ENCODE measurements at places on chromosomes 2 and 18.

DNA sequence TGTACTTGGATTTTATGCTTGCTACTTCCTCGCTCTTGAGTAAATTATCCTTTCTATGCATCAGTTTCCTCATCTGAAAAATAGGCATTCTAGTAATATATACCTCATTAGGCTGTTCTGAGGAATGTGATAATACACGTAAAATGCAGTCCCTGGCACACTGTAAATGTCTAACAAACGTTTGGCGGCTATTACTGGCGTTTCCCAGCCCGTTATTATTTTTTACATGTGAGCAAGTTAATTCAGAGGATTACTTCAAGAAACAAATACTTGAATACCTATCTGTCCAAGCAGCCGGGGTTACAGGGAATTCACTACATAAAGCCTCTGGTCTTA is 586 bp upstream of the C2orf49 start:
- no peak for DNase-seq

DNA sequence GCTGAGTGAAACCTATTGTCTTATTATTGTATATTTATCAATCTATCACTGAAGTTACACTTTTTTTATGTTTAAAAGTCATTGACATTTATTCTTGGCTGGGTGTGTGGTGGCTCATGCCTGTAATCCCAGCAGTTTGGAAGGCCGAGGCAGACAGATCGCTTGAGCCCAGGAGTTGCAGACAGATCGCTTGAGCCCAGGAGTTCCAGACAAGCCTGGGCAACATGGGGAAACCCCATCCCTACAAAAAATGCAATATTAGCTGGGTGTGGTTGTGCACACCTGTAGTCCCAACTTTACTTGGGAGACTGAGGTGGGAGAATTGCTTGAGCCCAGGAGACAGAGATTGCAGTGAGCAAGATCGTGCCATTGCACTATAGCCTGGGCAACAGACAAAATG is 97.8 kb downstream of the EPC2 start:
- no peak for DNase-seq

DNA sequence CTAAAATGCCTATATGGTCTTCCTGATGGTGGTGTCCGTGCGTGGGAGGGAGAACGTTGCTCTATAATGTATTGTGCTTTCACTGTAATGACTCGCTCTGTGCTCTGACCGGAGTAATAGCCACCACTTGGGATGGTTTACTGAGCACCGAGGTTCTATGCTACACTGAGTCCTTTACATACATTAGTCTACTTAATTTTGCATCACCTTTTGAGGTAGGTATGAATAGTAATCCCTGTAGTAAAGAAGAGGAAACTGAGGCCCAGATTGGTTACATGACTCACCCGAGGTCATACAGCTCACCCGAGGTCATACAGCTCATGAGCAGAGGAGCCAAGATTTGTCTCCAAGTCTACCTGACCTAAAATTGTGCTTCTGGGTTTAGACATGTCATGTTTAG is 79.5 kb downstream of the ARMC9 start:
- no peak for DNase-seq

GRCh38 chr18:35939138-35939537 is 33.3 kb upstream of the RMP24 start:
- DNase-seq, result no peak

GRCh38 chr18:75134611-75134975 is 74.3 kb downstream of the PTGR3 start:
- no peak for DNase-seq

DNA sequence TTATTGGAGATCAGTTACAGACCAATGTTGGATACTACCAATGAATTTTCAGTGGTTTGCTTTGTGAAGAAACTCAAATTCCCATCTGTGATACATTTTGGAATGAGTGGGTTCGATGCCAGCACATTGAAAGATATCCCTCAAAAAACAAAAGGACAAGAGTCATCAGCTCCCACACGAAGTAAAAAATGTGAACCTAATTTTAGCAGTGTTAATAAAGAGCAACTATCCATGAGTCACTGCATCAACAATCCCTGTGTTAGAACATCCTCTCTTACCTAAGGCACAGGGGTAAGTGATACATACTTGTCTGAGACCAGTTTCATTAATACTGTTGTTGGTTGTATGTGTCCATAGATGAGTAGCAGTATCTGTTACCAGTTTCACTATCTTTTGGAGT is 551.8 kb upstream of the SOX11 start:
- DNase-seq, result no peak

All from aorta (tissue), 5 donors.